Right renal pelvis (tissue), 4 donors: ENCODE measurements at places on chromosomes 3 and 15. TPM values are rescaled to one million over a fixed set of nuclear protein-coding genes. Genes with fewer than 3 reads are reported as not detected.

DNA sequence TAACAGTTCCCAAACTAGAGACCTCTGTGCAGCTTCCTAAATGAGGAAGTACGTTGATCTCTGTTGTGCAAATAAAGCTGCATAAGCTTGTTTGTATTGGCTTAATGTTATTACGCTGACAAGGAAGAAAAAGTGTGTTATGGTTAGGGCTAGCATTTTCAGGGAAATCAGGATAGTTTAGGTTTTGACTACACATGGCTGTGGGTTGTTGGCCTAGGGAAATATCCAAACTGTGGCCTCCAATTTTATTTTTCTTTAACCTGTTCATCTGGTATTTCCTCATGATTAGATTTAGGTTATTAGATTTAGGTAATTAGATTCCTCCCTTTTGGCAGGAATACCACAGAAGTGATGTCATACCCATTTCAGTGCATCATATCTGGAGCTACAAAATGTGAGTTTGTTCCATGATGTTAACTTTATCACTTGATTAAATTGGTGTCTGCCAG lies 8.7 kb upstream of the MCCC1 start:
- DNase-seq = no peak

DNA sequence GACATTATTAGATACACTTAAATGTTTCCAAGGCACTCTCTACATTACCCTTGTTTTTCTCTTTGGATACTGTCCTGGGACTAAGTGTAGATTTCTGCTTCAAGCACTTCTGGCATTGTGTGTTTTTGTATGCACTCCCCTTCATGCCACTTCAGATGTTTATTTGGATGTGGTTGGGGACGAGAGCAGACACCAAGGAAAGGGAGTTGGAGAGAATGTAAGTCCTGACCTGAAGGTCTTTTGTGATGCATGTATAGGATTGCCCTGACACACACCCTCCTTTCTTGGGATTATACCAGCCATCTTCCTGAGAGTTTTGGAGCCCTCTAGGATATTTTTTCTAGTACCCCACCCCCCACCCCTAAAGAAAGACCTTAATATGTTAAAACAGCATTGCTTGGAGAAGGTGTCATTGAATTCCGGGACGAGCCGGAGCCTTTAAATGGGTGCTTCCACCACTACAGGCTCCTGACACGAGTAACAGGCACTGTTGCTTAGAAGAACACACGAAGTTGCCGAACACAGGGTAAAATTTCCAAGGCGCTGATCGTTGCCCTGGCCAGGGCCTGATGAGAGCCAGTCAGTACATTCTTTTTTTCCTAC lies 22.7 kb downstream of the PSMD6 start:
- no peak for DNase-seq

DNA sequence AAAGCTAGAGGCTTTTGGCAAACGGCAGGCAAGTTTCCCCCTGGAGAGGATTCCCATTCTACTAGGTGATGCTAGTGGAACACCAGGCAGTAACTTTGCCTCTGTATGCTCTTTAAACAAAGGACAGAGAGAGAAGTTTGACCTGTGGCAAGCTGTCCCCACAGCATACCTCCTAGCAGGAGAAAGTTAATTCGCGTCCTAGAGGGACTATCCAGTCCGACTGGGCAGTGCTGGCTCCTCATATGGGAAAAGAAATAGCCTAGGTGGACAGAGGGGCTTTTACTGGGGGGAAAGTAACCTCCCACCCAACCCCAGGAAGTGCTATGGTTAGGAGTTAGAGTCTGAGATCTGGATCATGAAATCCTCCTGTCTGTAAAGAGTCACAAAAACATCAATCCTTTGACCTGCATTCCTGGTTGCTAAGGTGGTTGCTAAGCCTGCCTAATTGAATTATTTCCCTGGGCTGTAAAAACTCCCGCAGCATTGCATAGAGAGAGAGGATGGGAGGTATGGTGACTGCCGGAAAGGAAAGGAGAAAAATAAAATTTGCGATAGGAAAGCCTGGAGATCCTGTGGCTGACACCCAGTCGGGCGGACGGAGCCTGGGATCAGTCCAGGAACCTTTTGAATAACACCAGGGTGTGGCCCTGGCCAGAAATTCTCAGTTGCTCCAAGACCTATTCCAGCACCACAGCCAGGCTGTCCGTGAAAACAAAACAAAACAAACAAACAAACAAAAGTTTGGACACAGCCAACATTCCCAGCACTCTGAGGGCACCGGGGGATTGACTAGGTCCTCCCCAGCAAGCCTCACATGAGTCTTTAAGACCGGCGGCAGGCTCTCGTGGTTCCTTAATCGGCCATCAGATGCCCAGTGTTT lies 67.7 kb upstream of the ATP11B start:
- peak; percentile 65 for DNase-seq

GRCh38 chr15:39979606-39980005 lies 45.7 kb downstream of the EIF2AK4 start:
- DNase-seq = no peak

GRCh38 chr3:33831053-33831452 lies 32.6 kb downstream of the PDCD6IP start:
- DNase-seq = no peak

GRCh38 chr3:107668963-107669362 lies 146.2 kb downstream of the BBX start:
- DNase-seq = no peak

DNA sequence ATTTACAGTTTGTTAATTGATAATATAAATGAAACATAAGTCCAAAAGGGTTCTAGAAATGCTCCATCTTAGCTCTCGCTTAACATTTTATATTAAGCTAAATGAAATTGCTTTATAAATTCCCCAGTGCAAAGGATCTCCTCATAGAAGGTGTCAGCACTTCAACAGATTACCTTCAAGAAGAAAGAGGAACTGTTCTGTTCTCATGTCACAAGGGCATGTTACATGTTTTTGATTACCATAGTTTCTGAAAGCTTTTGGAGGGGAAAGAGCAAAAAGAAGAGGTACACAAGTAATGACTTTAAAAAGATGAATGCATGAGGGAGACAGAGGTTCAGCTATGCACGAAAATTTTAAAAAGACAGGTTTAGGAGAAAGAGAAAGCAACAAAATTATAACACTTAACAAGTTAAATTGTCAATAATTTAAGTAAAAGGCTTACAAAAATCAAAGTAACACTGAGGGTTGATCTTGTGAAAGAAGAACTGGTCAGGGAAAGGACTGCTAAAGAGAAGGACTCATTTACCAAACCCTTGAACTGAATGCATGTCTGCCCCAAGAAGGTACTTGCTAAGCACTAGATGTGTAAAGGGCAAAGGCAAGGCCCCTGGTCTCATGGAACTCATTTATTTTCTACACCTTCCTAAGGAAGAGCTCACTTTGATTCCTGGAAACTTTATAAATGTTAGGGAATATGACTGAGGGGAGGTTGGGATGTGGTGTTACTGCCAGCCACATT lies 45.1 kb downstream of the CCDC191 start:
- DNase-seq = no peak

DNA sequence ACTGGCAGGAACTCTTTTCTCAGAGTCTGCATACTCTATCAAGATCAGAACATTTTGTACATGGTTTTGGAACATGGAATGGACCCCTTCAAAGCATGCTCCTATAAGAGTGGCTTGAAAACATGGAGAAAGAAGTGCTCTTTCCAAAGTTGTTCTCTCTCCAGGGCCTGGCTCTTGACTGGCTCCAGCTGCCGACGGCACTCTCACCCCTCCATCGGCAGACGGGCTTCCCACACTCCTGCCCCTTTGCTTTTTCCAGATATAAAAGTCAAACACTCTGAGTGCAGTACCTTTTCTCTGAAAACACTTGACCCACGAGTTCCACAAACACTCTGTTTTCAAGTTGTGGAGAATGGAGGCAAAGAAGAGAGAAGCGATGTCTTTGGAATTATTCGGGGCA lies 72.5 kb upstream of the ONECUT1 start:
- DNase-seq = no peak

DNA sequence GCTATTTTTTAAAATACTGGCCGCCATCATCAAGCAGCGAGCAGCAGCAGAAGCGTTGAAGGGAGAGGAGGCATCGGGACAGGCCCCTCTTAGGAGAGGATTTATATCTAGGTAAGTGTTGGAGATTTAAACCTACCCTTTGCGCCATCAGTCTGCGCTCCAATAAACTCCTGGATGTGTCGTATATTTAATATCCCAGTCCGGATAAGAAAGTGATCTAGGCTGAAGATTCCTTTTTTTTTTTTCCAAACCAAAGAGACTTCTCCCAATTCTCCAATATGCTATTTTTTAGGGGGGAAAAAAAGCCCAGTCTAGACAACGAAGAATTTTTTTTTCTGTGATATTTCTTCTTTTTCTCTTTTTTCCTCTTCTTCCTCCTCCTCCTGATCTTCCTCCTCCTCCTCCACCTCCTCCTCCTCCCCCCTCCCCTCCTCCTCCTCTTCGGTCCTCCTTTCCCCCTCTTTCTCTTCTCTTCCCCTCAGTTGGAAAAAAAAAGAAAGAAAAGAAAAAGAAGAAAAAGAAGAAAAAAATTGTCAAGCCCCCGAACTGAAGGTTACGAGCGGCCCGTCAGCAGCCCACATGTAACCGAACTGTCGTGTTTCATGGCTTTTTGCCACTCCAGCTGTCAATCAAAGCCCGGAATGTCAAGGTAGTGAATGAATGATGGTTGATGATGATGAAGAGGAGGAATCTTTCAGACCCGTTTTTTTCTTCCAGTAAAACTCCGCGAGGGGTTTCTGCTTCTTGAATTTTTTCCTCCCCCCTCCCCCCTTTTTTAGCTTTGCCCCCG lies 835 bp downstream of the MEIS2 start:
- DNase-seq = no peak

- DNase-seq = no peak
Observed at GRCh38 chr15:70832176-70832575, 21.8 kb downstream of the LARP6 start.

- DNase-seq = no peak
Observed at GRCh38 chr3:172653004-172653572, 57.8 kb downstream of the NCEH1 start.

DNA sequence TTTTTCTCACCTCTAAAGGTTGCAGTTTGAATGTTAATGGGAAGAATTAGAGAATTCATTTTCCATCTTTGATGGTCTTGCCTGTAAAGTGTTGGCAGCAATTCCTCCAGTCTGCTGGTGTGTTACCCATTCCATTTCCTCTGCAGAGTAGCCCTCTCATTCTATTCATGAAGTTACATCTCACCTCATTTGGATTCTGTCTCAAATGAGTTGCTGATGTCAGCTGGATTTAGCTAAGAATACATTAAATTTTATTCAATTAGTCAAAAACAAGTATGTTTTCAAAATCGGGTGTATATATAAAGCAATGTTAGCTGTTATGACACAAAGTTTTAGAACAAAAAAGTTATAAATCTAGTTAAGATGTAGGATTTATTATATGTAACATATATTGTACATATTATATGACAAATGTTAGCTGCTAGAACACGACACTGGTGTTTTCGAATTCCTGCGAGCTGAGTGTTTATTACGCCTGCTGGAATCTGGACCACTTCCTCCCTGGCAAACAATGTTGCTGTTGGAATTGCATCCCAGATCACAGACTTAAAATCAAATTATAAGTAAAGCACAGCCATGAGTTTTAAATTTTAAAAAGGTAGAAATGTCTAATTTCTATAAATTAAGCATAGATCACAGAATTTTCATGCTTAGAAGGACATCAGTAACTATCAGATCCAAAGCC lies 516.2 kb downstream of the OCA2 start:
- DNase-seq = no peak

DNA sequence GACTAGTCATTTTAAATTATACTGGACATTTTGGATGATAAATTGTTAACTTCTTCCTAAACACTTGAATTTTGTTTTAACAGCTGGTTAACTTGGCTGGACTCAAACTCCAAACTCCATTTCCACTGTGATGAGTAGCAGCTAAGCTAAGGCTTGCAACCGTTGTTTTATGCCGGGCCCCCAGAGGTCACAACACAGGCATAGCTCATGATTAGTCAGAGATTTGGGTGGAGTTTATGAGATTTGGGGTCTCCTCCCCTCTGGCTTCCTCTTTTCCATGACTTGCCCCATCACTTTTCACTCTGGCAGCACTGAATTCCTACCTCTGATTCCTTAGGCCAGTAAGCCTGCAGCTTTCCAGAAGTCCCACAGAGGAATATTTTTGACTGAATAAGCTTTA lies 12.8 kb downstream of the THAP10 start:
- DNase-seq = no peak

DNA sequence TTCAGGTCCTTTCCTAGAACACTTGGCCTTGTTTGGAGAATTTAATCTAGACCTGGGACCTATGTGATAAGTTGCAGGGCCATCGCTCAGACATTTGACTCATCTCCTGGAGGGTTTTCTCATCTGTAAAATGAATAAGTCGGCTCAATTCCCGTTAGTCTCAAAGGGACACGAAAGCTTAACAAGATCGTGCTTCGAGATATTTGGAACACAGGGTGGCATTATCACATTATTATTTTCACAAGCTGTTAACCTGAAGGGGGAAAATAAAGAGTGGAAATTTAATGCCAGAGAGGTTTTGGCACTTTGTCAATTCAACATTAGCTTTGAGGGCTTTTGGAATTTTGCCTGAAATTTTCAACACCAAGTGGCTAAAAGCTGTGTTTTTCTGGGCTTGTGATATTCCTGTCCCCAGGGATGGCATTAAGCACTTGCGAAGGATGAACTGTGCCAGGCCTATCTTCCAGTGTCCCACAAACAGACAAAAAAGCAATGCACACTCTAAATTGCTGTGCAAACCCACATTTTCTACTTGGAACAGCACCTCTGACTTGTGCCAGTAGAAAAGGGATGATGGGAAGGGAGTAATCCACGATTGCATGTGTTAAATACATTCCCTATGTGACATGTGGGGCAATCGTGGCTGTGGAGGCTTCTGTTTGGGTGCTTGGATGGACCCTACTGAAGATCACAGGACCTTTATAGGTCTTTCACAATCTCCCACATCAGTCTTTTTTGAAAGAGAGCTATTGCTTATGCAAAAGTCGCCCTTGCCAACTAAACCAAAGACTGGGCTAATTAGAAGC lies 478.7 kb downstream of the MFSD1 start:
- no peak for DNase-seq

- no peak for DNase-seq
Observed at GRCh38 chr3:137762674-137763593, 1.2 kb upstream of the SOX14 start.

- no peak for DNase-seq
Observed at GRCh38 chr15:43187544-43188155, 2.4 kb downstream of the CCNDBP1 start.

ZNF620 gene
- 9.9 TPM for polyA plus RNA-seq

STRC gene
- polyA plus RNA-seq = 0.58 TPM

MCF2L2 gene
- polyA plus RNA-seq = 1.2 TPM

RHCG gene
- 3.1 TPM for polyA plus RNA-seq

PRTG gene
- polyA plus RNA-seq = 14.2 TPM

NDN gene
- polyA plus RNA-seq = 89.9 TPM

CAPN3 gene
- 20.3 TPM for polyA plus RNA-seq

TPM1 gene
- polyA plus RNA-seq = 494 TPM

CSPG5 gene
- polyA plus RNA-seq = 0.76 TPM
